ENCODE measurements at places on chromosomes 7 and 10. TPM values are rescaled to one million over a fixed set of nuclear protein-coding genes. Genes with fewer than 3 reads are reported as not detected.

The OR6B1 gene
- not detected for polyA plus RNA-seq

The PFKP gene
- polyA plus RNA-seq = 201 TPM

The C10orf143 gene
- polyA plus RNA-seq = 0.69 TPM

The CD36 gene
- 0.10 TPM for polyA plus RNA-seq

The IKZF1 gene
- 0.01 TPM for polyA plus RNA-seq

The OPALIN gene
- not detected for polyA plus RNA-seq

The ABCA13 gene
- polyA plus RNA-seq = 1.0 TPM

The SGPL1 gene
- polyA plus RNA-seq = 22.4 TPM

The PCLO gene
- polyA plus RNA-seq = 0.86 TPM

The NKX2-3 gene
- polyA plus RNA-seq = not detected

The OPN4 gene
- polyA plus RNA-seq = not detected

The CPA2 gene
- 0.33 TPM for polyA plus RNA-seq

The MALRD1 gene
- not detected for polyA plus RNA-seq

The RAPGEF5 gene
- 1.1 TPM for polyA plus RNA-seq

The SORCS3 gene
- not detected for polyA plus RNA-seq

The MARCHF5 gene
- polyA plus RNA-seq = 22.3 TPM

The LIPF gene
- polyA plus RNA-seq = not detected

The PSPH gene
- polyA plus RNA-seq = 37.3 TPM

The CFAP69 gene
- 0.48 TPM for polyA plus RNA-seq

The TACC2 gene
- 17.6 TPM for polyA plus RNA-seq

The SPDYE6 gene
- polyA plus RNA-seq = not detected

The ASAH2 gene
- 0.45 TPM for polyA plus RNA-seq

The ADAMTS14 gene
- 0.15 TPM for polyA plus RNA-seq

Measured in mammary epithelial cell (primary cell).